ENCODE measurements at places on chromosomes 7 and 10.

DNA sequence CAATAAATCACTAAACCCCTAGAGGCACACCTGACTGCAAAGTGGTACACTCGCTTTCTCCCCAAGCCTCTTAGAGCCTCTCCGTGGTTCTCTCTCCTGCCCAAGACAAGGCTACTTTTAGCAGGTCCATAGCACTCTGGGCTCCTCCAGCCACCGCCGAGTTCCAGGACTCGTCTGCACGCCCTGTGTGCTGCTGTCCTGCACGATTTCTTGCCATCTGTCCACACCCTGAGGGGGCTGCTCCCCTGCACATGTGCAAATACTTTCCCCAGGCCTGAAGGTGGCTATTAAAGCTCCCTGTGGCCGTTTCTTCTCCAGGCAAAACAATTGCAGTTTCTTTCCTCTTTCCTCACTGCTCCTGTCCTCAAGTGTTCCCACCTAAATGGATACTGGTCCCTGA, 414.3 kb downstream of the PLXNA4 start:
- H3K27me3 ChIP-seq, result peaks cover 53% of the 10 kb centered on the region
- no peaks in the 10 kb centered on the region for H3K36me3 ChIP-seq
- no peaks in the 10 kb centered on the region for H3K4me1 ChIP-seq
- no peak overlapping the region for H3K27ac ChIP-seq
- H3K4me3 ChIP-seq, result no peak overlapping the region

- no peaks in the 10 kb centered on the region for H3K4me1 ChIP-seq
- no peaks in the 10 kb centered on the region for H3K36me3 ChIP-seq
- peaks cover 1% of the 10 kb centered on the region for H3K27me3 ChIP-seq
- DNase-seq, result no peak
- H3K4me3 ChIP-seq, result no peak overlapping the region
Observed at GRCh38 chr7:65239707-65240352, 133.8 kb upstream of the ZNF92 start.

GRCh38 chr10:64219271-64220025, 698.2 kb downstream of the REEP3 start:
- no peak for DNase-seq
- no peak overlapping the region for H3K4me3 ChIP-seq
- no peak overlapping the region for H3K27ac ChIP-seq
- no peaks in the 10 kb centered on the region for H3K27me3 ChIP-seq
- no peaks in the 10 kb centered on the region for H3K4me1 ChIP-seq

DNA sequence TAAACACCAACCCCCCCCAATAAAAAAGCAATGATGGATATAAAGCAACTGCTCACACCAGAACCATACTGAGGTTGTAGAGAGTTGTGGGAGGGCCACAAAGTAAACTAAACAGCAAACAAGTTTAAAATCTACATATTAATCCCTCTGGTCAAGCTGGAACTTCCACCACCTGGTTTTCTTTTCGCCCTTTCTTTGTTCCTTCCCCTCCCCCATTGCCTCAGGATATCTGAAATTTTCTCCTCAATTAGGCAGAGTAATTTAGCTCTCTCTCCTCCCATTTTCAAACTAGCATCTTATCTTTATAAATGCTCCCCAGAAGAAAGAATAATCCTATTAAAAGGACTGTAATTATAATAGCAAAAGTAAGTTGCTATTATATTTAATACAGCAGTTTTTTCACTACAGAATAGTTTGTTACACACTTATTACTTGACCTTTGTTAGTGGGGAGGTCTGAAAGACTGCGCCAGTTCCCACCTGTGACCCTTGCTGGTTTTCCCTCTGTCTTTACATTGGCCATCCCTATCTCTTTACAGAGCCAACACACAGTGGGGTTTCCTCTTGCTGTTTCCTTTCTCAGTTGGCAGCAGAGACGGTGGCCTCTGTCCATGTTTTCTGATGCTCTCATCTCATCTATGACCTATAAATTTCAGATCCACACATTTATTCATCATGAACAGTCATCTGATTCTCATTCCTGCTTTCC, 235.4 kb downstream of the RNLS start:
- no peaks in the 10 kb centered on the region for H3K36me3 ChIP-seq
- H3K4me1 ChIP-seq, result no peaks in the 10 kb centered on the region
- no peak overlapping the region for H3K27ac ChIP-seq
- H3K27me3 ChIP-seq, result peaks cover 1% of the 10 kb centered on the region
- H3K4me3 ChIP-seq, result no peak overlapping the region

GRCh38 chr10:90977162-90977854, 56.4 kb upstream of the ANKRD1 start:
- no peak overlapping the region for H3K4me3 ChIP-seq
- H3K36me3 ChIP-seq, result peaks cover 4% of the 10 kb centered on the region
- H3K4me1 ChIP-seq, result no peaks in the 10 kb centered on the region
- DNase-seq, result no peak
- H3K27me3 ChIP-seq, result no peaks in the 10 kb centered on the region
